ENCODE measurements at places on chromosomes 4 and X.

GRCh38 chr4:48307528-48307927 lies 33.8 kb upstream of the SLAIN2 start:
- no peak for DNase-seq

DNA sequence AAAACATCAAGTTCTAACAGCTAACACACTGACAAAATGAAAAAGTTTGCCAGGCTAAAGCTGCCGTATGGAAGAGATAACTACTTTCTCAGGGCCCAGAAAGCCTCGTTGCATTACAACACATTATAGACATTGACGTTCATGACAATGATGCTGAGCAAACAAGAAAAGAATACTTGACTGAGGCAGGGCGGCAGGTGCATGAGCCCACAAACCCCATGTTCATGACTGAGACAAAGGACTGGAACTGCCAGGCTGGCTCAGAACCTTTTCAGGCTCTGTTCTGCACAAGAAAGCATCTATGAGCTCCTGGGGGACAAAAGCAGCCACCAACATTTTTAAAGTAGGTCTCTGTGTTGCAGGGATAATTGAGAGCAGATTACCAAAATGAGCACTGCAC lies 13.6 kb downstream of the TLR6 start:
- DNase-seq = no peak

GRCh38 chr4:57553728-57554127 lies 443.5 kb upstream of the IGFBP7 start:
- no peak for DNase-seq

DNA sequence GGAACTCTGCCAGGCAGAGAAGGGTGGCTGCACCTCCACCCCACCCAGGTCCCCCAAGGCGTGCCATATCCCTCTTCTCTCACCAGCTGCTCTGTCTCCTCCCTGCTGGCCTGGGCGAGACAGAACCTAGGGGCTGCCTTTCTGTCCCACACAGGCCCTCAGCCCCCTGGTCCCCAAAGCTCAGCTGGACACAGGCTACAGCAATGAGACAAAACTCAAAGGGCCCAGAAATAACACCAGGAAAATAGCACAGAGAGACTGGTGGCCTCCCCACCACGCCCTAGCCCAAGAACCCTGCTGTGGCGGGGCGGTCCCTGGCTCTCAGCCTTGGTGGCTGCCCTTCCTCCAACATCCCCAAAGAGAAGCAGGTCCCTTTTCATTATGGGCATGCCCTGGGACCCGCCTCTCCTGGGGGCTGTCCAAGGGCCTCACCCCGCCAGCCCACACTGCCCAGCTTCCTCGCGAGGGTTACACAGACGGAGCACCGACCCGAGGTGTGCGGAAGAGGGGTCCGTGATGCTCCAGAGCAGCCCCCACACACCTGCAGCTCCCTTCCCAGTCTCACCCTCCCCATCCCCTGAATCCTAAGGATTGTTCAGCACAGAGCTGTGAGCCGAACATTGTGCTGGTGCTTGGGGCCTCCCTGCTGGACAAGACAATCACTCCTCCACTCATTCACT lies 67.7 kb upstream of the HMX1 start:
- DNase-seq = no peak

DNA sequence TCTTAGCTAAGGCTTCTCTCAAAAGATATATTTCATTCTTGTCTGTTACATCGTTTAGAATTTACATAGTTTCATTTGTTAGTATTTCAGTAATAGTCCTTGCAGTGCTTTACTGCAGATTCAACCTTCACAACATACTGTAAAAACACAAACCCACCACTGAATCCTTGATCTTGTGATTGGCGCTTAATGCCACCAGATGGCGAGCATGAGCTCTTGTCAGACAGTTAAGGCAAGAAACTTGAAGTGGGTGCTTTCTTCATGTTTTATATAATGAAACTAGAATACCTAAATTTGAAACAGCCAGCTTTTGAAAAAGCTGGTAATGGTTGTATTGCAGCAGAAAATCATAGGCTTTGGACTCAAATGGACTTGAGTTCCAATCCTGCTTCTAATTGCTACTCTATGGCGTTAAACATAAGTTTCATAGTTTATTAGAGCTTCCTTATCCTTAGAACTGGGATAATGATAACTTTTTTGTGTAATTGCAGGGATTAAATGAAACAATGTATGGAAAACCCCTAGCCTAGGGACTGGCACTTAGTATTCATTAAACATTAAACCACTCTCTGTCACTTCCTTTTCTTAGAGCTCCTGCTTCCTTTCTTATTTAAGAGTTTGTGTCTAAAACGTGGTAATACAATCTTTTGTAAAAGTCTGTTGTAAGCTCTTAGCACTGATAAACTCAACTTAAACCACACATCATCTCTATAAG lies 95.1 kb downstream of the USP9X start:
- peak; percentile 44 for DNase-seq

GRCh38 chr4:97770222-97770621 lies 373.1 kb downstream of the STPG2 start:
- no peak for DNase-seq

DNA sequence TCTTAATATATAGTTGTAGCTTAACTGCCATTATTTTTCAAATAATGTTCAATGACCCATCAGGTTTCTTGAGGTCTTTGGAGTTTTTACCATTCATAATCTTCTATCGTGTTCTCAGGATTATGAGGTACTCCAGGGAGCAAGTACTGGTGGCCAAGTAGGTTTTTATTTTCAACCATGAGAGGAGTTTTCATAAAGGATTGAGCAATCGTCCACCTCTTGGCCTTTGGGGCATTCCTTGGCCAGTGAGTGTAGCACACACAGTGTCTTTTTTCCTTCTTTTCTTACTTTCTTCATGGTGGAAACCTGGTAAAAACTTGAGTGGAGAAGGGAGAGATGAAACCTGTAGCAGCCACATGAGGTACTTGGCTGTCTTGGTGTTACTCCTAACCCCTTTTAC lies 567.0 kb upstream of the NR3C2 start:
- no peak for DNase-seq

DNA sequence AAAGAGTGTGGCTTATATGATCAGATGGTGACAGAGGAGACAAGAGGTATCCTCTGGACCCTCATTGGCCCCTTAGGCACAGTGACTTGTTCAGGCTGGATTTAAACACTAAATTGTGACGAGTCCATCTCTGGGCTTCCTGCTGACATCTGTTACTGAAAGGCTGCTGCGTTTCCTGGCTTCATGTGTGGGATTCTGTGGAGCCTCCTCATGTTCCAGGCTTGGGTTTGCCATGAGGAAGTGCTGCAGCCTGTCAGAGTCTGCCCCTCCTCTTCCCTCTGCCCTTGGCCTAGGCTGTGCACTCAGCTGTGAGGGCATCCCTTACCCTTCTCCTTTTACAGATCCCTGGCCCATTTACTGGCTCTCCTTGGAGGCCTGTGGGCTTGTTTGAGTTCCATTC lies 159.1 kb upstream of the TTC29 start:
- DNase-seq = no peak

DNA sequence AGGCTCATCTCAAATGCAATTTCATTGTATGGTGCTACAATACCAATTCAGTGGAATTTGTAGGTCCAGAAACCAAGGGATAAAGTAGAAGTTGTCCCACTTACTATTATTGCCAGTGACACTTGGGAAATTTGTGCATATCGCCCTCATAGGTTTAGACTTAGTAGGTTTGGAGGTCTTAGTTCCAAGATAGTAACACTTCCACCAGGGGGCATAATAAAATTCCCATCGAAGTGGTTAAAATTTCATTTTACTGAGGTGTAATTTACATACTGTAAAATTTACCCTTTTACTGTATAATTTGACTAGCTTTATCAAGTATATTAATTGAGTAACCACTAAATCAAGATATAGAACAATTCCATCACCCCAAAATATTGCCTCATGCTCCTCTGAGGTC lies 174.6 kb downstream of the INPP4B start:
- no peak for DNase-seq

GRCh38 chrX:12263211-12263610 lies 124.9 kb downstream of the FRMPD4 start:
- no peak for DNase-seq

DNA sequence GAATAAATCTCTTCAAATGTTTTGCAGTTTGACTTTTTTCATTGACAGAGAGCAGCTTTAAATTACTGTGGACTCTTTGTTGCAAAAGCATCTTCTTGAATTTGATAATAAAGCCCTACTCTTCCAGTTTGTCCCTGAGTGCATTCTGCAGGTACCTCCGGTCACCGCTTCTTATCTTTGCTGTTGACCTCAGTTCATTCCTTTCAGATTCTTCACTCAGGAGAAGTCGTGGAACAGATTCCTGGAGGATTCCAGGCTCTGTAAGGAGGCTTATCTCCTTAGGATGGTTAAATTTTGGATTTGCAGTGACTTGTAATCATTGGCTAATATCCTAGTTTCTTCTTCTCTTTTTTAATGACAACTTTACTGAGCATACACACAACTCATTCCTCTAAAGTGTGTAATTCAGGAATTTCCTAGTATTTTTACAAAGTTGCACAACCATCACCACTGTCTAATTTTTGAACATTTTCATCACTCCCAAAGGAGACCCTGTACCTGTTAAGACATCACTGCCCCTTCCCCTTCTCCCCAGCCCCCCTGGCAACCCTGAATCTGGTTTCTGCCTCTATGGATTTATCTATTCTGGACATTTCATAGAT lies 22.0 kb downstream of the TBL1X start:
- no peak for DNase-seq

- DNase-seq = no peak
Measured at GRCh38 chr4:176636292-176636691, 156.4 kb downstream of the VEGFC start.

- no peak for DNase-seq
Measured at GRCh38 chr4:57113870-57114269, 3.7 kb upstream of the IGFBP7 start.

GRCh38 chr4:74379912-74380311 lies 15.0 kb downstream of the EREG start:
- no peak for DNase-seq

GRCh38 chrX:65894133-65894532 lies 145.7 kb downstream of the VSIG4 start:
- DNase-seq = no peak

DNA sequence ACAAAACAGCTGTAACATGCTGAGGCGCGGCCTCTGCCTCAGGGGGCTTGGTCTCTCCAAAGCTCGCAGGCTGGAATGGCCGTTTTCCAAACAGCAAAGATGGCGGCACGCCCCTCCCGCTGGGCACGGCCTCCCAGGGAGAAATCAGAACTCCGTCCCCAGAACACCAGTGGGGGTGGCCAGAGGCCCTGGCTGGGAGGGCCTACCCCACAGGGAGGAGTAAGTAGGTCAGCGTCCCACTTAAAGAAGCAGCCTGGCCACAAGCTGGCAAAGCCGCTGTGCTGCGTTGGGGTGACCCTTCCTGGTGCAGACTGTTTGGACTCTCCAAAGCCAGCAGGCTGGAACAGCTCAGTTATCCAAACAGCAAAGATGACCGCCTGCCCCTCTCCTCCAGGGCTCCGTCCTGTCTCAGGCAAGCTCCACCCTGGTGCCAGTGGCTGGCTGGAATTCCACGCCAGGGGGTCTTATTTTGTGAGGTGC lies 862.8 kb downstream of the TRIML1 start:
- no peak for DNase-seq

DNA sequence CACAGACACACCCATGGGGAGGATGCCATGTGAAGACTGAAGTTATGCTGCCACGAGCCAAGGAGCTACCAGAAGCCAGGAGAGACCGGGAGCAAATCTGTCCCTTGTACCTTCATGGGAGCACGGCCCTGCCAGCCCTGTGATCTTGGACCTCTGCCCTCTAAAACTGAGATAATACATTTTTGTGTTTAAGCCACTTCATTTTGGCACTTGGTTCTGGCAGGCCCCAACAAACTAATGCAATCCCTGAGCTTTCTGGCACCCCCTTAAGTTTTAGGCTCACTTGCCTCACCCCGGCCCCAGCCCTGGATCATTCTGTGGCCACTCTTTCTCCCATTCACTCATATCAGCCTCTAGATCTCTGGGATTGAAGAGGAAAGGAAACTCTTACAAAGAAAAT lies 35.4 kb downstream of the SEL1L3 start:
- DNase-seq = no peak

GRCh38 chrX:4909348-4909747 lies 1195.9 kb upstream of the PRKX start:
- DNase-seq = no peak

- no peak for DNase-seq
Measured at GRCh38 chrX:10579112-10580011, 41.0 kb downstream of the MID1 start.

GRCh38 chrX:70253377-70254062 lies 6.5 kb downstream of the P2RY4 start:
- no peak for DNase-seq

- no peak for DNase-seq
Measured at GRCh38 chrX:28787206-28787605, 200.0 kb downstream of the IL1RAPL1 start.

DNA sequence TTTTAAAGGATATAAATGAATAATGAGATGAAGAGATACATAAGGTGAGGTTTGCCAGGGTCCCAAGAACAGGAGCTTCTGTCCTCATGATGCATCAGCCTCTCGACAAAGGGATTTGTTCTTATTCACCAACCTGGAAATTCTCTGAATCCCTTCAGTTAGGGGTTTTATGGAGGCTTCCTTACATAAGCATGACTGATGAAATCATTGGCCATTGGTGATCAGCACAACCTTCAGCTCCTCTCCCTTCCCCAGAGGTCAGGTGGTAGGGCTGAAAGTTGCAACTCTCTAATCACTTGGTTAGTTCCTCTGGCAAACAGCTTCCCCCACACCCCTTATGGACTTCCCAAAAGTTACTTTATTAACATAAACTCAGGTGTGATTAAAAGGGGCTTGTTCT lies 222.0 kb downstream of the SPRY1 start:
- DNase-seq = no peak

- no peak for DNase-seq
Measured at GRCh38 chrX:41604177-41604576, 84.6 kb upstream of the GPR34 start.

- no peak for DNase-seq
Measured at GRCh38 chr4:20248155-20248558, 3.5 kb upstream of the SLIT2 start.

DNA sequence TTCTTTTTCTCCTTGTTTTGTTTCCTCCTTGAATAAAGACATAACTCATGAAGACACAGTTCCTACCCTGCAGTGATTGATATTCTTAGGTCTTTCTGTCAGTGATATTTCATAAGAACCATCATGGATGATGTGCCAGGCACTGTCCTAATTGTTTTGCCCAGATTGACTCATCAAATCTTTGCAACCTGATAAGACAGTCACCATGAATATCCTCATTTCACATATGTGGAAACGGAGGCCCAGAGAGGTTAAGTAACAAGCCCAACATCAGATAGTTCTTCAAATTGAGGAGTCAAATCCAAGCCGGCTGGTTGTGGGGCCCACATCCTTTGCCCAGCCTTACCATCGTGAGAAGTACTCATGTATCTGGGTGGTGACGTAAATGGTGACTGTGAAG lies 69.9 kb downstream of the SEL1L3 start:
- DNase-seq = no peak

- peak; percentile 91 for DNase-seq
Measured at GRCh38 chr4:75630174-75630936, at the start of gene CDKL2. TSS of gene CDKL2 (minus strand) at chr4:75630528. CDS start at chr4:75625988, 4,540 bp downstream.

DNA sequence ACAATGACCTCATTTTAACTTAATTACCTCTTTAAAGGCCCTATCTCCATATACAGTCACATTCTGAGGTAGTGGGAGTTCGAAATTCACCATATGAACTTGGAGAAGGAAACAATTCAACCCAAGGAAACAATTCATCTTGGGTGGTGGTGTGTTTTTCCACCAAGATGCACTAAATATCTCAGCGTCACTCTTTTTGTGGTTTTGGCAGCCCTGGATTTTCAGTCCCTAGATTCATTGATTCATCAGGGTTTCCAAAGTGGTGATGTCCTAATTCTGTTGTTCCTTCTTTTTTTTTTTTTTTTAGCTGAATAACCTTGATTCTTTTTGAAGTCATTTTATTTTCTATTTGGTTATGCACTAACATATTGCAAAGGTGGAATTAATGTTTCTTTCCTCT lies 162.6 kb upstream of the RAPGEF2 start:
- no peak for DNase-seq
